ENCODE measurements at places on chromosomes 12 and 14.
A peak's percentile ranks its signal among the peaks of the same experiment; 100 is the strongest.

- DNase-seq, result no peak
These were observed 187.4 kb upstream of the ABCD2 start for GRCh38 chr12:39807043-39807442.

- DNase-seq, result no peak
These were observed 67.5 kb upstream of the BTG1 start for GRCh38 chr12:92213166-92213565.

GRCh38 chr12:22160396-22161003 lies 114.5 kb downstream of the CMAS start:
- no peak for DNase-seq

- DNase-seq, result no peak
These were observed 178.8 kb downstream of the ETNK1 start for GRCh38 chr12:22803725-22804124.

DNA sequence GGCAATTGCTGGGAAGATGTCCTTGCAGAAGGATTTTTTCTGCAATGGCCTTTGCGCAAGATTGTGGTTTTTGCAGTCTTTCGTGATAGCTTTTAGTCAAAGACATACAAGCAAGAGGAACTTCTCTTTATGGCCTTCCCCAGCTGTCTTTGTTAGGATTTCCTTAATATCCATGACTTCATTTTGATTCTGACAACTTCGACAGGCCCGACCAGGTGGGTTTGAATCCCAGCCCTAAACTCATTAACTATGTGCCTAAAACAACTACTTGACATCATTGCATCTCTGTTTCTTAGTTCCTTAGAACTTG lies 13.3 kb upstream of the VRK1 start:
- no peak for DNase-seq

GRCh38 chr14:24816011-24816928 lies 182.3 kb upstream of the GZMB start:
- peak; percentile 3 for DNase-seq

GRCh38 chr14:50797250-50798047 lies 33.5 kb downstream of the NIN start:
- DNase-seq, result no peak

DNA sequence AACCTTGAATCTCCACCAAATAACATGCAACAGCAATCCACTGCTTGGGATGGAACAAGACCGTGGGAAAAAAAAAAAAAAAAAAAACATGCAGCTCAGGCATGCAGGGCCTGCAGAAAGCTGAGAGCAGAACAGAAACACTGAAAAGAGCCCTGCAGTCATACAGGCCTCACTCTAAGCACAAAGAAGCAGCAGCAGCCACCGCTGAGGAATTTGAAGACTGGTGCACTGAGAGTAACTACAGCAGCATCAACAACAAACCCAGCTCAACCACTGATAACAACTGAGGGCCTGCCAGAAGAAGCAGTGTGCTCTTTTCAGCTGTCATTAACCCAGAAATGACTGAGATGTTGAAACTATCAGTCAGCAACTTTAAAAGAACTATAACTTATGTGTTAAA lies 354.7 kb upstream of the TMTC1 start:
- DNase-seq, result no peak

- DNase-seq, result no peak
These were observed 131.8 kb upstream of the EEA1 start for GRCh38 chr12:93060666-93061472.

- no peak for DNase-seq
These were observed 267.7 kb upstream of the DIO3 start for GRCh38 chr14:101293605-101294004.

- DNase-seq, result peak; percentile 74
These were observed 8.1 kb upstream of the PPP1R1A start for GRCh38 chr12:54596526-54596946.

DNA sequence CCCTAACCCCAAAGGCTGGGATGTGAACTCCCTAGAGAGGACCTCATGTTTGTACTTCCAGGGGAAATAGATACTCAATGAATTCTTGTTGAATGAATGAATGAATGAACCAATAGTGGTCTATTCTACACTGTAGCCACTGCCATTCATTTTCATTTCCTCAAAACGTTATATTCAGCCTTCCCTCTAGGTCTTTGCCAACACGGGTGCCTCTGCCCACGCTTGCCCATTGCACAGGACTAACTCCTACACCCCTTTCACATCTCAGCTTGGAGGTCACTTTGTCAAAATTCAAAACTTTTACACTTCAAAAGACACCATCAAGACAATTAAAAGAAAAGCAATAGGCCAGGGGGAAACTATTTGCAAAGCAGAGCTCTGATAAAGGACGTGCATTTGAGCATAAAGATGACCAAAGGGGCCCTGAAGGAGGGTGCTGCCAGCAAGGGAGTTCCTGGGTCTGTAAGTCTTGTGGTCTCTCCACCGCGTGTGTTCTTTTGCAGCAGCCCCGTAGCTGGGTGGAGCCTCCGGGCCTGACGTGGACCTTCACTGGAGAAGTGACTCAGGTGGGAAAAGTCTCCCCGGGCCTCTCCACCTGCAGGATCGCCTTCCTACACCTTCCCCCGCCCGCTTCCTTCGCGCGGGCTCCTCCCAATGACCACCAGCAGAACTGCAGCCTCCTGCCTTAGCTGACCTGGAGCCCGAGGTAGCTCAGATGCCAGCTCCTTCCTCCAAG lies 31.5 kb downstream of the TMEM63C start:
- peak; percentile 79 for DNase-seq

DNA sequence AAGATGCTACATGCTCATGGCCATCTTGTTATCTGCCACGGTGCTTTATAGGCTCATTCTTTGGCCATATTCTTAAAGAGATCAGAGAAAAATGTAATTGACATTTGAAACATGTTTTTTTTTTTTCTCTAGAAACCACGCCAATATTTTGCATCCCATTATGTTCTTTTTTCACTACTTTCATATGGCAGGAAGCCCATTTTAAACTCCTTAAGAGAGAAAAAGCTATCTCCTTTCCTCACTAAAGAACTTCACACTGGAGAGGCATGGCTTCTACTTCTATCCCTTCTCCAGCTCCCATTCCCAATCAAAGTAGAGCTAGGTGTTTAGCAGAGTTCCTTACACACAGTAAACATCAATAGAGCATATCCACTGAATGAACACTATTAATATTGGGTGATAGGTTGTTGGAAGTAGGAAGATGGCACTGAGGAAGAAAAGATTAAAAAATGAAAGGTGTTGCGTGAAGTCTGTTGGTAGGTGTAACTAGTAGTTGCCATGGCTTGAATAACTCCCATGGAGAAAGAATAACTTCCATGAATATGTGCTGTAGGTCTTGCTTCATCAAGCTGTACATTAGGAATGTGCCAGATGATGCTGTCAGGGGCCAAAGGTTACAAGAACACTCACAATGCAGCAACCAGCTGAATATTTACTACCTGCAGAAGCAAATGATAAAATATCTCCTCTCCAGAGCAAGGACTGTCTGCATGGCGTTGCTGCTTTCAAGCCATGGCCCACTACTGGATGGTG lies 178.8 kb downstream of the STXBP6 start:
- no peak for DNase-seq

DNA sequence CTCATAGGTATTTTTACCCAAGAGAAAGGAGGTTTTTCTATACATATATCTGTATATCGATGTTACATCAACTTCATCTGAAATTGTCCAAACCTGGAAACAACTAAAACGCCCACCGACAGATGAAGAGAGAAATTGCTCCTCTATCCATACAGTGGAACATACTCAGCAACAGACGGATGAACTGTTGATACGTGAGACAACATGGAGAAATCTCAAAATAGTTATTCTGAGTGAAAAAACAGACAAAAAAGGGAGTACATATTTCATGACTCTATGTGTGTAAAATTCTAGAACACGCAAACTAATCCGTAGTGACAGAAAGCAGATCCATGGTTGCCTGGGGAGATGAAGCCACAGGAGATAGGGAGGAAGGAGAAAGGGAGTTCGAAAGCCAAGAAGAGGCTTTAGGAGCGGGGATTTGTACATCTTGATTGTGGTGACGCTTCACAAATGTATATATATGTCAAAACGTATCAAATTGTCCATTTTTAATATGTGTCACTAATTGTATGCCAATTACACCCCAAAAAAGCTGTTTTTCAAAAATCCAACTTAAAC lies 37.6 kb upstream of the C14orf180 start:
- DNase-seq, result no peak

GRCh38 chr14:91501348-91501747 lies 8.8 kb downstream of the PPP4R3A start:
- DNase-seq, result no peak

DNA sequence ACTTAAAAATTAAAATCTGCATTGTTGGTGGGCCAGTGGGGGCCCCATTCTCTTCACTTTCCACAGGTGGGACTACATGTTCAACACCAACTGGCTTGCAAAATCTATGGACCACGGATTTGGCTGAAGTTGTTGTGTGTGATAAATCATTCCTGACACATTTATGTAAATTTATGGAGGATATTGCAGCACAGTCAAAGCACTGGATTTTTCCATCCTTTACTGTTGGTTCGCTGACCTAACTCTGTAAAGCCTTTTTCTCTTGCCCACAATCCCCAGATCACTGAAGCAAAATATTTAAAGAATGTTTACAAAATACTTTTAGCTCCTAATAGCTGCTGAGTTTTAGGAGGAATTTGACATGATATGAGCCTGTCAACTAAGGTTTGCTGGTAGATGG lies 219.7 kb upstream of the PRICKLE1 start:
- DNase-seq, result no peak

DNA sequence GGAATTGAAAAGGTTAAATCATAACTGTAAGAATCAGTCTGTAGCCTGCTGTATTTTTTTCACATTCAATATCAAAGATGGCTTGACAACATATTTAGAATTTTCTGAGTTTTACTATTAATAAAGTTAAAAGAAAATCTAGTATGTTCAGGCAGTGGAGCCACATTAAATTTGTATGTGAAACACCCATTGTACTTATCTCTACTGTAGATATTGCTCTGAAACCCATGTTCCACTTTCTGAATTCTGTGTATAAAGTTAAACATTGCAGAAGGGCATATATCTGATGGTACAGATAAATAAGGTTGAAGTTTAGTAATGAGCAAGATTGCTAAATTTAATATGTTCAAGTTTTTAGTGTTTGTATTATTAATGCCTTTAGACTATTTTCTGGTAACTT lies 172.7 kb downstream of the FOXA1 start:
- no peak for DNase-seq

GRCh38 chr14:58912287-58912686 lies 274.5 kb downstream of the DACT1 start:
- DNase-seq, result no peak

GRCh38 chr12:116381744-116382685 lies 104.5 kb upstream of the MED13L start:
- DNase-seq, result no peak

DNA sequence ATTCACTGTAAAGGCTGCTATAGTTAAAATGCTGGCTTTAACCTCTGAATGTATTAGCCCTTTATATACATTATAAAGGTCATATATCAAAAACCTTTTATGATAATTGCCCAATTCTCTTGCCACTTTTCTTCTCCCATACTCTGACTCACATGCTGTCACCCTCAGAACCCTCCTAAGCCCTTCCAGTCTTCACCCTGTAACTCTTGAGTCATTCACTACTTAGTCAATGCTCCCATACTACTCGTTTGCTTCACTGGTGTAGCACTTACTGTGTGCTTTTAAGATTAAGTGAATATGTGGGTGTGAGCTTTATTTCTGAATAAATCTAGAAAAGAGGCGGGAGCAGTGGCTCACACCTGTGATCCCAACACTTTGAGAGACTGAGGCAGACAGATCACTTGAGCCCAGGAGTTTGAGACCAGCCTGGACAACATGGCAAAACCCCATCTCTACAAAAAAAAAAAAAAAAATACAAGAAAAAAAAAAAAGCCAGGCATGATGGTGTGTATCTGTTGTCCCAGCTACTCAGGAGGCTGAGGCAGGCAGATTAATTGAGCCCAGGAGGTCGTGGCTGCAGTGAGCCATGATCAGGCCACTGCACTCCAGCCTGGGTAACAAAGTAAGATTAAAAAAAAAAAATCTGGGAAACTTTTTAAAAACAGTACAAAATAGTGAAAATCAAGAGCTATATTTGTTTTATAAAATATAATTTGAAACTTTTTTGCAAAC lies 37.6 kb downstream of the SPATA7 start:
- DNase-seq, result no peak

GRCh38 chr12:5094551-5094950 lies 50.9 kb downstream of the KCNA5 start:
- no peak for DNase-seq

DNA sequence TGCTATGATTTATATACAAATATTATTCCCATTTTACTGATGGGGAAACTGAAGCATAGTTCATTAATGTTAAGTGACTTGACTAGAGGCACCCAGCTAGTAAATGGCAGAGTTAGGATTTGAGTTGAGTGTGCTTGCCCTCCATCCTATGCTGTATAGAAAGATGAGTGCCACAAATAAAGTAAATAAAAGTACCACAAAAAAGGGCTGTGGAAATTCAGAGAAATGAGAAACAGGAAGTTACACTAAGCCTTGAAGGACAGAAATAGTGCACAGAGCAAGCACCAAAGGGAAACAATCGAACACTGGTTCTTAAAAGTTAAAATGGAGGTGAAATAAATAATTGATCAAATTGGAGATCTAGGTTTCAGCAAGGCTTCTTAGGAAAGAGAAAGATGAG lies 9.2 kb upstream of the ABCD2 start:
- DNase-seq, result no peak

- peak; percentile 40 for DNase-seq
These were observed 21.3 kb upstream of the RAB35 start for GRCh38 chr12:120137833-120138232.

- DNase-seq, result no peak
These were observed 42.3 kb upstream of the KCNA1 start for GRCh38 chr12:4867384-4867783.

- DNase-seq, result no peak
These were observed 189.7 kb upstream of the GRIN2B start for GRCh38 chr12:14171106-14171505.
